ENCODE measurements at places on chromosomes 12 and 14. TPM values are rescaled to one million over a fixed set of nuclear protein-coding genes. Genes with fewer than 3 reads are reported as not detected.

The DCN gene
- total RNA-seq, result not detected

The AQP6 gene
- not detected for total RNA-seq

The CIPC gene
- total RNA-seq, result 11.3 TPM

The MORN3 gene
- total RNA-seq, result 14.0 TPM

The MIP gene
- not detected for total RNA-seq

The PZP gene
- total RNA-seq, result not detected

The CFAP73 gene
- 0.39 TPM for total RNA-seq

The ANP32D gene
- not detected for total RNA-seq

The CLEC12A gene
- not detected for total RNA-seq

The KRT6C gene
- total RNA-seq, result not detected

The MTA1 gene
- 142 TPM for total RNA-seq

The OR4K13 gene
- total RNA-seq, result not detected

The MMP17 gene
- total RNA-seq, result 0.62 TPM

The RNU4-1 gene
- 519 TPM for total RNA-seq

The PTCSC3 gene
- not detected for total RNA-seq

DNA sequence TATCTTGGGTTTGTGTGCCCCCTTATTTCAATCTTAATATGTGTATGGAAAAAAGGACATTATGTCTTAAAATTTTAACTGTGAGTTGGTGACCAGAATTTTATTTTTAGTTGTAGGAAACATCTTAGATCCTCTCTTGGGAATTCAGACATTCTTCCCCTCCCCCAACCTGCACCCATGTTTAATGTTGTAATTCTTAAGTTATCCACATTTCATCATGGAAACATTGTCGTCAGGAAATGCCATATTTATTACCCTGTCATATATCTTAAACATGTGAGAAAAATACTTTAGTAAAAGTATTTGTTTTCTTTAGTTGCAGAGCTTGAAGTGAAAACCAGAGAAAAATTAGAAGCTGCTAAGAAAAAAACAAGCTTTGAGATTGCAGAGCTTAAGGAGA is 30.3 kb downstream of the YEATS4 start:
- DNase-seq, result no peak

DNA sequence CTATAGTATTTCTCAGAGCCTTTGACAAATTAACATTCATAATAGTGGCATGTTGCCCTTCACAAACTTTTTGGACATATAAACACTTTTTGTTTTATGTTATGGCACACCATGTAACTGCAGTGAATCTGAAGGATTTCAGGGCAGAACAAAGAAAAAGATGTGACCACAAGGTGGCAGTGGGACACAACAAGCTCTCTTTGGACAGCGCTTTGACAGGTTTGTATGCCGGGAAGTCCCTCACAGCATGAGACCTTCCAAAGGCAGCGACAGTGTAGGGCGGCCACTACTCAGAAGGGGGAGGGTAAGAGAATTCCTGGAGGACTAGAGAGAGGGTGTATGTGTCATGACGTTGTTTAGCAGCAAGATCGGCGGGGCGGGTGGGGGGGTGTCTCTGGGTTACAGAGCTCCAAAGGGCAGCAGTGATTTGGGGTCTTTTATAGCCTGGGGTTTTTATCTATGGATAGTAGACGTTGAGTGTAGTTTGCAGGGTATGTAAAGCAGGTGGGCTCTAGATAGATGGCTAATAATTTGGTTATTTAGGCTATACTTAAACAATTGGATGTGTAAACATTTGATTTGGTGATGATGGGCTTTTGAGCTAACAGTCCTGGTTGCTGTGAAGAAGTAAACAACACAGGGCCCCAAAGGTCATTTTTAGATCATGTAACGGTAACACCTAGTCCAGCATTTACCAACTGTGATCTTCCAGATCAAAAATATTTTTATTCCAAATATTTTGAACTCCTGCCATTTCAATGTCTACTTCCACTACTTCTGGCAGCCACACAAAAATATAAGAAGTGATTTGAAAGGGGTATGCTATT is 22.9 kb downstream of the ETFBKMT start:
- peak; percentile 70 for DNase-seq

DNA sequence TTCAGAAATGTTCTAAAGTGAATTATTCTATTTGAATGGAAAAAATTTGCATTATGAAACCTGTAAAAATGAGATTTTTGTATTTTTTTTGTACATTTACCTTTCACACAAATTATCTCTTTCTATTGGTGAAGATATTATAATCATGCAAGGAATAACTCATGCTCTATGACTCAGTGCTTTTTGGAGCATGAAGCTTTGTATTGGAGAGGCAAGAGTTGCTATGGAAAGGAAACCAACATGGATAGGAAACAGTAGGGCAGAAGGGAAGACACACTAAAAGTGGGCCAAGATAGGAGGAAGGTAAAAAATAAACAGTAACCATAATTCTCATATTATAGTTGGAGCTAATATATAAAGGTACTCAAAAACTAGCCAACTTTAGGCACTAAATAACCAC is 79.0 kb downstream of the PLCZ1 start:
- DNase-seq, result no peak

DNA sequence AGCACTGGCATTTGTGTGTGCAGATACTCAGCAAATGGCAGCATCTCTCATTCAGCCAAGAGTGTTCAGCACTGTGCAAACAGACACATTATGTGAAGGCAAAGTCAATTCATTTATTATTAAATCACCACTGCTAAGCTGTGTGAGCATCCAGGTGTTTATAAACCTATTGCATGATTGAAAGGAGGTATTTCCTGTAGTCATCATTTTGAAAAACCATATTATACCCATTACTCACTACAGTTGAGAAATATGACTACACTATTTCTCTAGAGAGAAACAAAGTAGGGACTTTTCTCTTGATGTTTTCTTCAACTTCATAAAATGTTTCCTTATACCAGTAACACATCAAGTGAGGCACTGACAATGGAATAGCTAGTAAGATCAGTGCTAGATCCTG is 13.7 kb downstream of the SPX start:
- DNase-seq, result no peak

GRCh38 chr12:122422730-122423257 is 325 bp upstream of the CLIP1 start:
- DNase-seq, result peak; percentile 44

- DNase-seq, result no peak
These were observed 42.2 kb upstream of the APPL2 start for GRCh38 chr12:105278043-105278697.

- DNase-seq, result no peak
These were observed 499 bp downstream of the RNASE4 start for GRCh38 chr14:20684662-20685456.

DNA sequence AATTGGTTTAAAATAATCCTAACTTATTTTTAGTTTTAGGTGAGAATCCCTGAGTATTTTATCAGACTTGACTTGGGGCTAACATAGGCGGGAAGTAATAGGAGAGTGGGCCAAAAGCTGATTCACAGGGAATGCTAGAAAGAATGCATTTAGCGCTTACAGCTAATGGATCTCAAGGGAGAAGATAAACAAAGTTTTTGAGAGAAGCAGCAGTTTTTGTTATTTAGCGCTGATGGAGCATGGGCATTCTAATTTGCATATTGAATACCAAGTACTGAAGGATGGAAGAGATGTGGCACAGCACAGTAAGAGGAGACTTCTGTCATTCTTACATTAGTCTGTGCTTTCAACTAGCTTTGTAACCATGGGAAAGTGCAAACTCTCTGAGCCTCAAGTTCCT is 436.0 kb upstream of the FBXO33 start:
- no peak for DNase-seq

- no peak for DNase-seq
These were observed 401.8 kb downstream of the PDZRN4 start for GRCh38 chr12:41589878-41590277.

- no peak for DNase-seq
These were observed 28.1 kb upstream of the ADGRD1 start for GRCh38 chr12:130925666-130926015.

DNA sequence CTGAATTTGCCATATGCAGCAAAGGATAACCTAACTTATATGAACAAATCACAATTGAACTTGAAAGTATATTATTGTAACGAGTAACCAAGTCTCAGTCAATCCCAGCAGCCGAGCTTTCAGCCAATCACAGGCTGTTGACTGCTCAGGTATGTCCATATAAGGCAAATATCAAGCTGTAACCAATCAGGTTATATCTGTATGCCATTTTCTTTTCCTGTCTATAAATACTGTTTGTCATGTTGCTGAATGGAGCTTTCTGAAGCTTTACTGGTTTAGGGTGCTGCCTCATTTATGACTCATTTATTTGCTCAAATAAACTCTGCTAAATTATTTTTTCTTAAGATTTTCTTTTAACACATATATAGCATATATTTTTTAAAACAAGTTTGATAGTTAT is 1059.5 kb downstream of the GALC start:
- no peak for DNase-seq

GRCh38 chr14:96735526-96735925 is 61.7 kb upstream of the VRK1 start:
- no peak for DNase-seq

DNA sequence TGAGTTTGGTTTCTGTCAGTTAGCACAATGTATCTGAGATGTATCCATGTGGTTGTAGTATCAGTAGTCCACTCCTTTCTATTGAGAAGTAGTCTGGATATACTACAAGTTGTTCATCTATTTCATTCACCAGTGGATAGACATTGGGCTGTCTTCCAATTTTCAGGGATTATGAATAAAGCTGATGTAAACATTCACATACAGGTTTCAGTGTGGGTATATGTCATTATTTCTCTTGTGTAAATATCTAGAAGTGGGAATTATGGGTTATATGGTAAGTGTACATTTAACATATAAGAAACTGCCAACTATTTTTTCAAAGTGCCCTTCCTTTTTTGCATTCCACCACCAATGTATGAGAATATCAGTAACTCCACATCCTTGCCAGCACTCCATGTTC is 35.9 kb downstream of the PHLDA1 start:
- no peak for DNase-seq

DNA sequence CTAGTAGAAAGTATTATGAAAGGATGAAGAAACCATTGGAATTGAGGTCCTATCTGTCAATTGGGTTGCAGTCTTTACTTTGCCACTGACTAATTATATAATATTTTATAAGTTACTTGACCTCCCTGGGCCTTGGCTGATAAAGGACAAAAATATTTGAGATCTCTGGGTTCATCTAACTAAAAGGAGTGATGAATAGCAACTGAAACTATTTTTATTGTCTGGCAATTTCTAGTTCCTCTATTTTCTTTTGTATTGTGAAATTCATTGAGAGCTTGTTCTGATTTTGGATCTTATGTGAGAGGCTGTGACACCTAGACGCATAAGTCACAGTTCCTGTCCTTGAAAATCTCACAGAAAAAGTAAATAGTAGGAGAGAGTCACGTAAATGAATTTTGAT is 415.7 kb upstream of the ATP2B1 start:
- no peak for DNase-seq

GRCh38 chr14:56088941-56089340 is 29.3 kb upstream of the PELI2 start:
- no peak for DNase-seq

GRCh38 chr12:5197656-5198055 is 154.0 kb downstream of the KCNA5 start:
- no peak for DNase-seq

All from naive thymus-derived CD8-positive, alpha-beta T cell (primary cell).